Ecto neural progenitor cell (in vitro differentiated cells): ENCODE measurements at places on chromosomes 3 and 15.

DNA sequence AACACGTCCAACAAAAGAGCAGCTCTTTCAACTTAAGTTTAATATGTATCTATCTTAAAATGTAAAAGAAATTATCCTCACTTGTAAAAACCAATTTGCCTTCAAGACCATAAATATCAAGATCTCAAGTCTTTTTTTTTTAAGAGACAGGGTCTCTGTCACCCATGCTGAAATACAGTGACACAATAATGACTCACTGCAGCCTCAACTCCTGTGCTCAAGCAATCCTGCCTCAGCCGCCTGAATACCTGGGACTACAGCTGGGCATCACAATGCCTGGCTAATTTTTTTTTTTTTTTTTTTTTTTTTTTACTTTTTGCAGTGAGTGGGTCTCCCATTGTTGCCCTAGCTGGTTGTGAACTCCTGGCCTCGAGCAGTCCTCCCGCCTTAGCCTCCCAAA lies 26.0 kb downstream of the ACAP2 start:
- DNase-seq = no peak

DNA sequence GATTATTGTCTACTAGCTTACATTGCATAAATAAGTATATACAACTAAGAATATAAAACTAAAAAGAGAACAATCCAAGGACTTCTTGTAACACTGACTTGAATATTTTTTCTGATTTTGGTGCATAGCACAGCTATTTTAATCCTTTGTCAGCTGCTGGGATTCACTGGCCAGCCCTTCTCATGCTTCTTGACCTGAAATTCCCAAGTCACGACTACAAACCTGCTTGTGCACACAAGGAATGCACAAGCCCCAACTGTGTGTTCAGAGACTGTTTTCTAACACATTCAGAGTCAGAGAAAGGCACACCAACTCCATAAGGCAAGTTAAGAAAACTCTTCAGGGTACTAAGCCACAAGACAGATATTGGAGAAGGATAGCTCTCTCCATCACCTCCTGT lies 80.9 kb downstream of the TNIK start:
- no peak for DNase-seq

DNA sequence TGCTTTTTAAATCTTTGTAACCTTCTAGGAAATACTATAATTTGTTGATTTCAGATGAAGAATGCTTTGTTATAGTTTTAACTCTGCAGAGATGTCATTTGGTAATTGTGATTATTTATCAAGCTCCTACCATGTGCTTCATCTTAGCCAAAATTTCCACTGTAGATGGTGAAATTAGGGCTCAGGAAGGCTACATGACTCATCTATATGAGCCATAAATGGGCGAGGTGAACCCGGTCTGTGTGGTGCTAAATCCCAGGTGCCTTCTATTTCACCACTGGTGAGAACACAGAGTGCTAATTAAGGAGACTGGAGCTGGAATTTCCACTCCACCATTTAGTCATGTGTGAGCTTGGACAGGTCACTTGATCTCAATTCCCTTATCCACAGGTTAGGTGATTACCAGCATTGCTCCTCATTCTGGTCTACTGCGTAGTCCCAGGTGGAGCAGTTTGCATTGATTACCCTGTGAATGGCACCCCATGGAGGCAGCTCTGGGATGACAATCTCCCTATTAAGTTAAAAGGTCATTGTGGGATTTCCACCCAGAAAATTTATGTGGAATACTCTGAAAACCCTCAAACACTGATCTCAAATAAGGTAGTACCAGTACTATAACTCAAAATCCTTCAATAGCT lies 2.8 kb upstream of the CCR3 start:
- no peak for DNase-seq

GRCh38 chr15:72271895-72272212 lies 500 bp downstream of the PARP6 start:
- no peak for DNase-seq

GRCh38 chr3:101163554-101163953 lies 156.8 kb downstream of the IMPG2 start:
- DNase-seq = no peak
